ENCODE measurements at places on chromosomes 16 and 17. TPM values are rescaled to one million over a fixed set of nuclear protein-coding genes. Genes with fewer than 3 reads are reported as not detected.

The SLC25A39 gene
- 53.4 TPM for total RNA-seq

The FAM20A gene
- total RNA-seq: 14.7 TPM

The CDH1 gene
- 0.13 TPM for total RNA-seq

The GAS2L2 gene
- 0.08 TPM for total RNA-seq

The COPZ2 gene
- total RNA-seq: 78.6 TPM

All from cardiac septum (tissue), 1 donor.